ENCODE measurements at places on chromosomes 1 and 21.

GRCh38 chr1:26361605-26362122 is 7.7 kb upstream of the CRYBG2 start:
- peak overlapping the region; percentile 72 for H3K27ac ChIP-seq
- H3K4me1 ChIP-seq: peaks cover 30% of the 10 kb centered on the region
- H3K27me3 ChIP-seq: peaks cover 60% of the 10 kb centered on the region
- H3K36me3 ChIP-seq: no peaks in the 10 kb centered on the region
- DNase-seq: peak; percentile 21

DNA sequence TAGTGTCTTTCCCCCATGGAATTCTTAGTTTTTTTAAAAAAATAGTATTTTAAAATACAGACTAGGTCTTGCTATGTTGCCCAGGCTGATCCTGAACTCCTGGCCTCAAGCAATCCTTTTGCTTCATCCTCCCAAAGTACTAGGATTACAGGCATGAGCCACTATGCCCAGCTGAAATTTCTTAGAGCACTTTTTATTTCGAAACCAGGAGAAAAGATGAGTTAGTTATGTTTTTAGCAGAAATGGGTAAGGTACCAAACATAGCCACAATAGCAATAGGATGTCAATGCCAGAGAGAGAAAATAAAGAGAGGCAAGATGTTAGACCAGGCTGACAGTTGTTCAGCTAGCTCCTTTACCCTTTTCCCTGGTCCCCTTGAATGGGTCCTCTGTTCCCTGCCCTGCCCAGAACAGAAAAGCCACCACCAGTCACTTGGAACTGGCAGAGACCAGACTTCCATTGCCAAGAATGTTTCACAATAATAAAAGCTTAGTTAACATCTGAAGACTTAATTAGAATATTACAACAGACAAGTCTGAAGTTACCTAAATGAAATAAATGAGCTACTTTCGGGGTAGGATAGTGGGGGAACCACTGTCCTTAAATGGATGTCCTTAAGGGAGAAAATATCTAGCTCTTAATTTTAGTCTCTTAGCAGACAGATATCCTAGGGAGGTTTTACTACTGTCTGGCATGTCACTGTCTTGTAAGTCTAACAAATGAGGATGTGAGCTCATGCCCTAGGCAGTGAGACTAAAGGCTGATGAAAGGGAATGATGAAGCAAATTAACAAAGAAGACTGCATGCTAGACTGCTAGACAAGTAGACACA is 54.3 kb downstream of the ABL2 start:
- DNase-seq: no peak
- no peaks in the 10 kb centered on the region for H3K27me3 ChIP-seq
- no peak overlapping the region for H3K27ac ChIP-seq
- H3K4me3 ChIP-seq: no peak overlapping the region

DNA sequence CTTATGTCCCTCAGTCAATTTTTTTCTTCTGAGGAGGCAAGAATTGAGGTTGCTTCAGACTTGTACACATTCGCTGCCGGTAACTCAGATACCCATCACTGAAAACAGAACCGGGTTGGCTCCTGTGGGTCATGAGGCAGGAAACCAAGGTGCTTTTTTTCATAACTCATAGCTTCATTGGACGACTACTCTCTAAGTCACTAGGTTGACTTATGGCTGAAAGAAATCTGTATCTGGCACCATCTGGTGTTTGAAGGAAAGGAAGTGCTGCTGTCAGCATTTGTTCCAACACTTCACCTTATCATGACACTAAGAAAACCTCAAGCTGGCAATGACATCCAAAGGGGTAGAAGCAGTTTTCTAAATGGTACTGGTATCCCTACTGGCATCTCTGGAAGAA is 82.3 kb downstream of the TBX19 start:
- H3K36me3 ChIP-seq: no peaks in the 10 kb centered on the region
- H3K27me3 ChIP-seq: peaks cover 24% of the 10 kb centered on the region
- no peak for DNase-seq

GRCh38 chr1:44740179-44740617 is 561 bp downstream of the KIF2C start:
- no peaks in the 10 kb centered on the region for H3K27me3 ChIP-seq
- H3K4me1 ChIP-seq: peaks cover 8% of the 10 kb centered on the region
- peaks cover 3% of the 10 kb centered on the region for H3K36me3 ChIP-seq
- peak overlapping the region; percentile 92 for H3K27ac ChIP-seq
- DNase-seq: peak; percentile 13

DNA sequence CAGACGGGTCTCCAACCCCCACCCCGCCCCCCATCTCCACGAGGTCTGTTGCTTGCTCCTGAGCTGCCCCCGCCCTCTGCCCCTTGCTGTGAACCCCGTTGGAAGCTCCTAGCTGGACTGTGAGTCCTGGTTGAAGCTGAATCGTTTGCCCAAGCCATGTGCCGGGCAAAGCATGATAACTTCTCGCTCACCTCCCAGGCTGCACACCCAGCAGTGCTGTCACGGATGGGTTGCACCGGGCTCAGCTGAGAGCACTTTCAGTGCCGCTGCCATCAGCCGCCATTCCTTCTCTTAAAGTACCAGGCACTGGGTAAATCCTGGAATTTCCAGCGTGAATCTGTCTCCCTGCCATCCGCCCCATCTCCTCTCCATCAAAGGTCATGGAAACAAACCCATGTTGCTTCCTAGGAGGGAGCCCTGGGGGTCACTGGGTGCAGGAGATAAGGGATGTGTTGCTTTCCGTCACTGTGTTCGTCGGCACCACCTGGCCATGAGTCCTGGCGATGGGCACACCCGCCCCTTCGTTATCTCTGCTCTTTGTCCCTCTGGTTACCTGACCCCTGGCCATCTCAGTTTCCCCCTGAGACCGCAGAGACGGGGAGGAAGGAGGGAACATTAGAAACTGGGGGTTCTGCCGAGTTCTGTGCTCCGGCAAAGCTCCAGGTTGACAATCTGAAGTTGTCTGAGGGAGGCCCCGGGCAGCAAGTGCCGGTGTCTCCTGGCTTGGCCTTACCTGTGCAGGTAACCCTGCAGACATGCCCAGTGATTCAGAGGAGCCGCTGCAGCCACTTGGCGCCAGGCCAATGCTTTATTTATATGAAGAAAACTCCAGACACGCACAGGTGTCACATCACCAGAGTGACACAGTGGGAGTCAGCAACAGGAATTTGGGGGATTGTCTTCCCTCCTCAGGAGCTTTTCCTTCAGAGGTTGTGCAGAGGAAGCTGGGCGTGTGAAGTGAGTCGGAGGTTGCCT is 2.7 kb downstream of the PDE9A start:
- no peak overlapping the region for H3K27ac ChIP-seq
- no peaks in the 10 kb centered on the region for H3K36me3 ChIP-seq
- DNase-seq: no peak
- no peak overlapping the region for H3K4me3 ChIP-seq
- H3K27me3 ChIP-seq: peaks cover 50% of the 10 kb centered on the region
- H3K4me1 ChIP-seq: peaks cover 73% of the 10 kb centered on the region

- H3K27ac ChIP-seq: peak overlapping the region; percentile 39
- H3K4me1 ChIP-seq: peaks cover 28% of the 10 kb centered on the region
- no peak overlapping the region for H3K4me3 ChIP-seq
- no peaks in the 10 kb centered on the region for H3K36me3 ChIP-seq
- peaks cover 33% of the 10 kb centered on the region for H3K27me3 ChIP-seq
These were observed 50.4 kb downstream of the ELK4 start for GRCh38 chr1:205581321-205581980.

GRCh38 chr1:247070645-247071044 is 8.0 kb downstream of the ZNF670 start:
- H3K4me3 ChIP-seq: no peak overlapping the region
- H3K27ac ChIP-seq: no peak overlapping the region
- peaks cover 56% of the 10 kb centered on the region for H3K36me3 ChIP-seq
- peaks cover 15% of the 10 kb centered on the region for H3K4me1 ChIP-seq

- H3K4me1 ChIP-seq: no peaks in the 10 kb centered on the region
- no peaks in the 10 kb centered on the region for H3K36me3 ChIP-seq
These were observed at the start of gene PRAMEF12 for GRCh38 chr1:12773438-12773837. Gene PRAMEF12, plus strand, starts transcription at chr1:12773738. Its CDS starts 1,130 bp downstream, at chr1:12774868.

Measured in stimulated activated naive B cell treated with anti-CD40 and anti-IgM and Interleukin-4, amounts not matched to agents 10 μg/mL and 1 μg/mL and 100 μg/mL, for 72 hours (primary cell).